ENCODE measurements at places on chromosomes 16 and 17. TPM values are rescaled to one million over a fixed set of nuclear protein-coding genes. Genes with fewer than 3 reads are reported as not detected.

ZDHHC1 gene
- 5.8 TPM for total RNA-seq

GRCh38 chr17:39604911-39605491, 2.7 kb downstream of the NEUROD2 start:
- peaks cover 27% of the 10 kb centered on the region for H3K4me1 ChIP-seq
- H3K27me3 ChIP-seq: peaks cover 98% of the 10 kb centered on the region
- no peak overlapping the region for H3K27ac ChIP-seq
- no peak for DNase-seq

DNA sequence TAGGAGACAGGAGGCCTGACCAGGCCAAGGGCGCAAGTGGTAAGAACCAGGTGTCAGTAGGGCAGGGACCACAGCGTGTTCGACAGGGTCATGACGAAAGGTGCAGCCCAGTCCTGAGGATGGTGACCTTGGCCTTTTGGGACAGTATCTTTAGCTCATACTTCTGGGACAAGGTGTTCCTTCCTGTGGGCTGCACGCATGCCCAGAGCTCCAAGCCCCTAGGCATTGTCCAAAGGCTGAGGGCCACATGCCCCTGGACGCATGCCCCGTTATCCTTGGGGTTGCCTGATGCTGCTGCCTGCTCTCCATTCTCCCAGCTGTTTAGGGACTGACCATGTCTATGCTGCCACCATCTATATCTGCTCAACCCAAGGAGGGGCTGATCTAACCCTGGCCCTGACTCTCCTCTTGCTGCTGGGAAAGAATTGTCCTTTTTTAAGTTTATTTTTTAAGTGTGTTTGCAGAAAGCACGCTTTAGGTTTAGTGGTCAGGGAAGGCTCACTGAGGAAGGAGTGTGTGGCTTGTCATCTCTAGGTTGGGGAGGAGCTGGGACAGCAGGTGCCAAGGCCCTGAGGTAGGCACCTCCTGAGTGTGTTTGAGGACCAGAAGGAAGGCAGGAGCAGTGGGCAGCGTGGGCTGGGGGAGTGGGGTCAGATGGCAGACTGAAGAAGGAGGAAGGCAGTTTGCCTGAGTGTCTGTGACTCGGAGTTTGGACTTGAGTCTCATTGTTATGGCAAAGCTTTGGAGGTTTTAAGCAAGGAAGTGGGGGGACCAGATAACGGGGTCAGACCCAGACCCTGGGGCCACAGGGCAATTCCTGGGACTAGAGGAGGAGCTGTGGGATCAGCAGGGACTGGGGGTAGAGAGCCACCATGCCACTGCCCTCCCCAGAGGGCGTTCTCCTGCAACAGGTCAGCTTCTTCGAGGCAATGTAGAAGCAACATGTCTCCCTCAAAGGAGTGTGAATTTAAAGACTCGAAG, 15.1 kb upstream of the CBX4 start:
- H3K27me3 ChIP-seq: no peaks in the 10 kb centered on the region
- no peak overlapping the region for H3K27ac ChIP-seq
- DNase-seq: no peak
- H3K4me3 ChIP-seq: no peak overlapping the region
- H3K36me3 ChIP-seq: no peaks in the 10 kb centered on the region
- no peaks in the 10 kb centered on the region for H3K4me1 ChIP-seq

SLC16A11 gene
- 0.36 TPM for total RNA-seq

DNA sequence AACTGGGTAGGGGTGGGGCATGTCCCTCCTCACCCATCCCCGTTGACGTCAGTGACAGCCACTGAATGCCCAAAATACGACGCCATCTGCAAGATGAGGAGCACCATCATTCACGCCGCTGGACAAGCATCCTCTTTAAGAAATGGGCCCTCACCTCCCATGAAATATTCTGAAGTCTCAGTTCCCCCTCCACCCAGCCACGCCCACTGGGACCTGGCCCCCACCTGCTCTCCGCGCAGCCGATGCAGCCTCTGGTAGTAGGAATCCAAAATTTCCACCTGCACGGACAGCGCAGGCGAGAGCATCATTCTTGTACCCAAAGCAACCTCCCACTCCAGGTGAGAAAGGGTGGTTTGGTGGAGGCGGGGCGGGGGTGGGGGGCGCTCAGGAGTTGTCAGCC, 5.6 kb downstream of the ITGA2B start:
- H3K27me3 ChIP-seq: no peaks in the 10 kb centered on the region
- DNase-seq: no peak
- no peak overlapping the region for H3K4me3 ChIP-seq
- peaks cover 7% of the 10 kb centered on the region for H3K4me1 ChIP-seq

SCIMP gene
- total RNA-seq: 0.54 TPM

GRCh38 chr16:80054647-80055046, 454.1 kb upstream of the MAF start:
- no peaks in the 10 kb centered on the region for H3K27me3 ChIP-seq
- no peak overlapping the region for H3K4me3 ChIP-seq
- DNase-seq: no peak

DNA sequence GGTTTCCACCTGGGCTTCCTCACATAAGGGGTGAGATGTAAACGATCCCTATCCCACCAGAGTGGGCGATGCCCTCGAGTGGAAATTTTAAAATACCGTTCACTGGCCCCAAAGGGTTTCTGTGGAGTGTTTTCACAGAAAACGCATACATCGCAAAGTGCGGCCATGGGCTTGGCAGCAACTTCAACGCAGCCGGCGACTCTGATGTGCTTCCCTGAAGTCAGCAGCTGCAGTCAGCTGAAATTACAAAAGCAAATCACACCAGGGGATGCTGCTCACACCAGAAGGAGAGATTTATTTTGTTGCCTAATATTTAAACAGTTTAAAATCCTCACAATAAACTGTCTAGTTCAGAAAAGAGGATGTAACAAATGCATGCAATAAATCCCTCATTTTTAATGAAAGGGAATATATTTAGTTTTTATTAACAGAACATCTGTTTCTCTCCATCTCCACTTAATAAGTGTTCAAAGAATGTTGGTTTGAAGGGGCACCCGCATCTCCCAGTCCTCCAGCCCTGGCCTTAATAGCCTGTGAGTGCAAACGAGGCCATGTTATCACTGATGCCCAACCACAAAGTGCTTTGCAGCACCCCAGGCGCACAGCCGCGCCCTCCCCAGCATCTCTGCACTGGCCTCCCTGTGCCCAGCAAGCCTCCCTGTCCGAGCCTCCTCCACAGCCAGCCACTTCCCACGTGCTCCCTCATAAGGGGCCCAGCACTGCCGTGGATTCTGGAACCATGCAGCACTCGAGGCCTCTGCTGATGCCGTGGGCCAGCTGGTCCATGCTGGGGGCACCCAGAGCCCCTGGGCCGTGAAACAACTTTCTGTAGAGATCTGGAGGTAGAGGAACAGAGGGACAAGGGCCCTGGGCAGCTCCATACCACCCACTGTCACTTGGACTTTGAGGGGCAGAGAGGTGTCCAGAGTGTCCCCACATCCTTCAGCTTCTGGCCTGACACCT, 17.3 kb upstream of the XYLT2 start:
- H3K4me3 ChIP-seq: no peak overlapping the region
- no peaks in the 10 kb centered on the region for H3K27me3 ChIP-seq
- no peaks in the 10 kb centered on the region for H3K36me3 ChIP-seq
- H3K4me1 ChIP-seq: peaks cover 5% of the 10 kb centered on the region
- no peak overlapping the region for H3K27ac ChIP-seq
- no peak for DNase-seq

DNA sequence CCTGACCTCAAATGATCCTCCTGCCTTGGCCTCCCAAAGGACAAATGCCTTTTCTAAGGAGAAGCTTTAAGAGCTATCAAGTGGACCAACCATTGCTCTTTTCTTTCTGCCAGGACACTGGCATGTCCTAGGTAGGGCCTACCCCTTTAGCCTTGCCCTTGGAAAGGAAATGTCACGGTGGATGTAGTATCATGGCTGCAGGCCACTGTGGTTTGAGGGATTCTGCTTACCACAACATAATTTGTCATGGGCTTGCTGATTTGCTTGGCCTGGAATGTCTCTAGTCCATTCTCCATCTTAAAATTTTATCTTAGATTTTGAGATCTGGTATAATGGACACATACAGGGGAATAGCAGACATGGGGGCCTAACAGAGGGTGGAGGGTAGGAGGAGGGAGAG, 6.0 kb downstream of the KRT20 start:
- H3K4me1 ChIP-seq: no peaks in the 10 kb centered on the region
- H3K27ac ChIP-seq: no peak overlapping the region
- no peak overlapping the region for H3K4me3 ChIP-seq
- DNase-seq: no peak
- no peaks in the 10 kb centered on the region for H3K36me3 ChIP-seq
- H3K27me3 ChIP-seq: no peaks in the 10 kb centered on the region

GRCh38 chr17:19660219-19660870, 11.8 kb downstream of the ALDH3A2 start:
- H3K27me3 ChIP-seq: no peaks in the 10 kb centered on the region
- no peak for DNase-seq
- H3K36me3 ChIP-seq: peaks cover 95% of the 10 kb centered on the region
- peak overlapping the region; percentile 10 for H3K27ac ChIP-seq
- peaks cover 25% of the 10 kb centered on the region for H3K4me1 ChIP-seq

ABI3 gene
- 3.8 TPM for total RNA-seq

- no peak for DNase-seq
- no peak overlapping the region for H3K27ac ChIP-seq
- H3K27me3 ChIP-seq: no peaks in the 10 kb centered on the region
- H3K4me1 ChIP-seq: no peaks in the 10 kb centered on the region
Observed at GRCh38 chr16:19378511-19378910, 39.2 kb upstream of the TMC5 start.

CLEC19A gene
- total RNA-seq: not detected

TGFB1I1 gene
- total RNA-seq: 8.6 TPM

GRCh38 chr16:64440421-64440831, 681.4 kb downstream of the CDH11 start:
- peaks cover 6% of the 10 kb centered on the region for H3K4me1 ChIP-seq
- DNase-seq: peak; percentile 39
- no peaks in the 10 kb centered on the region for H3K36me3 ChIP-seq
- peak overlapping the region; percentile 51 for H3K27ac ChIP-seq
- H3K4me3 ChIP-seq: no peak overlapping the region

MIEF2 gene
- 28.4 TPM for total RNA-seq

GRCh38 chr16:86791287-86792035, 213.1 kb downstream of the FOXL1 start:
- H3K27me3 ChIP-seq: no peaks in the 10 kb centered on the region
- no peaks in the 10 kb centered on the region for H3K4me1 ChIP-seq
- H3K27ac ChIP-seq: no peak overlapping the region

DNA sequence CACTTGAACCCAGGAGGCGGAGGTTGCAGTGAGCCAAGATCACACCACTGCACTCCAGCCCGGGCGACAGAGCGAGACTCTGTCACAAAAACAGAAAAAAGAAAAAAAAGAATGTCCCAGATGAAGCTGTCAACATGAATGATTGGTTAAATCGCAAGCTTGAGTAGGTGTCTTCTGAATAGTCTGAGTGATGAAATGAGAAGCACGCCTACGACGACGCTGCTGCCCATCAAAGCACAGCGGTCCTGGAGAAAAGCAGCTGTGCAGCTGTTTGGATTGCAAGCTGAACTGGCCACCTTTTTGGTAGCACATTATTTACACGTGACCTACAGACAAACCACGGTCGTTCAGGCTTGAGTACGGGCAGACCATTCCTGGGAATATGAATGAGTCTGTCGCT, 12.5 kb downstream of the ADCY9 start:
- peak overlapping the region; percentile 41 for H3K27ac ChIP-seq
- no peak overlapping the region for H3K4me3 ChIP-seq
- H3K4me1 ChIP-seq: peaks cover 21% of the 10 kb centered on the region
- DNase-seq: no peak
- H3K27me3 ChIP-seq: no peaks in the 10 kb centered on the region

DNA sequence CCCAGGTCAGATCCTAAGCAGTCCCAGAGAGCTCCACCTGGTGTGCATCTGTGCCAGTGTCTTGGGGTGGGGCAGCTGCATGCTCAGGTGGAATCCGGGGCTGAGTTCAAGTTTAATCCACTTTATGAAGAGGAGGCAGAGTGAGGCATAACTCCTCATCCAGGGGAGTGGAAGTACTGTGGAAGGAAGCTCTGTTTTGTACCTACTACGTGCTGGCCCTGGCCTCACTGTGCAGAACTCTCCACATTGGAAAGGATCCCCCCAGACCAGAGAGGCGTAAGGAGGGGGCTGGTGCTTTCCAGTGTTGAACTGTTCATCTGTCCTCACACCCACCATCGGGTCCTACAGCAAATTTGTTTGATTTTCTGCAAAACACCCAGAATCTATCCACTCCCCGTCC, 78.0 kb downstream of the ABCC6 start:
- H3K4me3 ChIP-seq: no peak overlapping the region
- H3K36me3 ChIP-seq: peaks cover 37% of the 10 kb centered on the region
- H3K4me1 ChIP-seq: peaks cover 8% of the 10 kb centered on the region
- H3K27me3 ChIP-seq: no peaks in the 10 kb centered on the region

GRCh38 chr16:29673501-29673900, 5.5 kb upstream of the QPRT start:
- H3K4me3 ChIP-seq: no peak overlapping the region
- no peaks in the 10 kb centered on the region for H3K27me3 ChIP-seq
- no peaks in the 10 kb centered on the region for H3K36me3 ChIP-seq
- H3K27ac ChIP-seq: no peak overlapping the region

NOG gene
- total RNA-seq: 8.5 TPM

DNA sequence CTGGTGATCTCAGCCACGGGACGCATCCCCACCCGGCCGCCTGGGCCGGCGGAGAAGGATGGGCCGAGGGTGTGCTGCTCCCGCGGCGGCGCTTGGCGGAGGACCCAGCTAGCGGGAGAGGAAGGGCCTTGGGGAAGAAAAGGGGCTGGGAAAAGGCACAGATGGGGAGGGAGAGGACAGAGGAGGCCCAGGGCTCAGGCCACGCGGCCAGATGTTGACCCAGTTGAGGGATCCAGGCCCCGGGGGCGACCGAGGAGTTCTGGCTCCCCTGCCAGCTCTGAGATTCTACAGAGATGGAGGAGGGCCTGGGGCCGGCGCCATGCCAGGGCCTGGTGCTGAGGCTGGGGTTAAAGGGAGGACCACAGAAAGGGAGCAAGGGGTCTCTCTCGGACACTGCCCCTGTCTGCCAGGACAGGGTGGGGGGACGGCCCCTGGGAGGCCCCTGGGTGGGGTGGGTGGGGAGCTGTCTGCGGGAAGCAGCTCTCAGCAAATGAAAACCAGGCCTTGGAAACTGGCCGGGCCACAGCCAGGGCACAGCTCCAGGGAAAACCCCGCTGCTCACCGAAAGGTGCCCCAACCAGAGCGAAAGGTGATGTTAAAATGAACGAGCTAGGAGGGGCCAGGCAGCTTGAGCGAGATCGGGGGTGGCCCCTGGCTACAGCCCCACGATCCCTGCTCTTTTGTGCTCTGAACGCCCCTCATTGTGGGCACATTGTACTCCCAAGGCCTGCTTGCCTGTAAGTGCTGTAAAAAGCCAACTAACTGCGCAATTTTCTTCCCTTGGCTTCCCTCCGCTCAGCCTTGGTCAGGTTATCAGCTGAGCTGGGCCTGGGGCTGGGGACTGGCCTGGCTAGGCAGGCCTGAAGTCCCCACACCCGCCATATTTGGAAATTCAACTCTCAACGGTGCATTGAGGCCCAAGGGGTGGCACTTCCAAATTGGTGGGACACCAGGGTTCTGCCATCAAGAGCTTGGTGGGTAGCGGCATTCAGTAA, 191.4 kb downstream of the ZNF423 start:
- peak overlapping the region; percentile 41 for H3K27ac ChIP-seq
- peak overlapping the region; percentile 49 for H3K4me3 ChIP-seq
- H3K27me3 ChIP-seq: no peaks in the 10 kb centered on the region
- no peaks in the 10 kb centered on the region for H3K36me3 ChIP-seq
- peak; percentile 58 for DNase-seq

- peak within 1 kb of the TSS; percentile 82 for H3K4me3 ChIP-seq
- H3K36me3 ChIP-seq: no peaks in the 10 kb centered on the region
- peak within 1 kb of the TSS; percentile 4 for H3K27ac ChIP-seq
- no peaks in the 10 kb centered on the region for H3K27me3 ChIP-seq
Observed at GRCh38 chr17:41812381-41813151, at the start of gene FKBP10. Gene FKBP10 (plus strand): TSS chr17:41813004. CDS start chr17:41813035, 31 bp downstream.

- no peaks in the 10 kb centered on the region for H3K27me3 ChIP-seq
- no peak overlapping the region for H3K4me3 ChIP-seq
- peaks cover 41% of the 10 kb centered on the region for H3K4me1 ChIP-seq
- no peaks in the 10 kb centered on the region for H3K36me3 ChIP-seq
Observed at GRCh38 chr16:72930396-72930795, 117.5 kb downstream of the ZFHX3 start.

P2RX5 gene
- 40.5 TPM for total RNA-seq

Measured in psoas muscle (tissue), 8 donors.